ENCODE measurements at places on chromosomes 11 and 22.

GRCh38 chr11:12238420-12238819, 128.0 kb downstream of the MICAL2 start:
- DNase-seq, result no peak

- no peak for DNase-seq
Observed at GRCh38 chr22:27011133-27011532, 353.7 kb downstream of the MIAT start.

- DNase-seq, result no peak
Observed at GRCh38 chr22:35065183-35065582, 775 bp upstream of the ISX start.

DNA sequence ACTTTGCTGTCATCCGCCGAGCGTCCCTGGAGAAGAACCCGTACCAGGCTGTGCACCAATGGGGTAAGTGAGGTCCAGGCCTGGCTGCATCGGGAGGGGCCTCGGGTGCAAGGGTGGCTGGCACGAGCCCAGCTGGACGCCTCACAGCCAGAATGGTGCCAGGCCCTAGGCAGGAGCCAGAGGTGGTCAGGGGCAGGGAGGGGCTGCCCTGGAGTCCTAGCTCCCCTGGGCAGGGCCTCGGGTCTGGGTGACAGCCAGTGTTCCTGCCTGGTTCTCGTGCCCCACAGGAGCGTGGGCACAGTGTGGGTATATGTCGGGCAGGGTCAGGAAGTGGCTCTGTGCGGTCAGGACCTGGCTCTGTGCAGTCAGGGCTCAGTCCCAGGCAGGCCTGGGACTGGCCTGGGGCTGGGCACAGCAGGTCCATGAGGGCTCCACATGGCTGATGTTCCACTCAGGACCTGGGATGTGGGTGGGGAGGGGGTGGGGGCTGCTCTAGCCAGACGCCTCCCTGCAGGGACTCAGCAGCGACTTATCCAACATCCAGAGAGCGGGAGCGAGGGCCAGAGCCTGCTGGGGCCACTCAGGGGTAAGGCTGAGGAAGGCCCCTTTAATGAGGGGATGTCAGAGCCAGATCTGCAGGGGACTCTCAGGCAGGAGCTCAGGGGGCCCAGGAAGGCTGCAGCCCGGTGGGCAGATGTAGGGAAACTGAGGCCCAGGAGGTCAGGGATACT, 1.2 kb downstream of the TSPAN32 start:
- DNase-seq, result peak; percentile 37

DNA sequence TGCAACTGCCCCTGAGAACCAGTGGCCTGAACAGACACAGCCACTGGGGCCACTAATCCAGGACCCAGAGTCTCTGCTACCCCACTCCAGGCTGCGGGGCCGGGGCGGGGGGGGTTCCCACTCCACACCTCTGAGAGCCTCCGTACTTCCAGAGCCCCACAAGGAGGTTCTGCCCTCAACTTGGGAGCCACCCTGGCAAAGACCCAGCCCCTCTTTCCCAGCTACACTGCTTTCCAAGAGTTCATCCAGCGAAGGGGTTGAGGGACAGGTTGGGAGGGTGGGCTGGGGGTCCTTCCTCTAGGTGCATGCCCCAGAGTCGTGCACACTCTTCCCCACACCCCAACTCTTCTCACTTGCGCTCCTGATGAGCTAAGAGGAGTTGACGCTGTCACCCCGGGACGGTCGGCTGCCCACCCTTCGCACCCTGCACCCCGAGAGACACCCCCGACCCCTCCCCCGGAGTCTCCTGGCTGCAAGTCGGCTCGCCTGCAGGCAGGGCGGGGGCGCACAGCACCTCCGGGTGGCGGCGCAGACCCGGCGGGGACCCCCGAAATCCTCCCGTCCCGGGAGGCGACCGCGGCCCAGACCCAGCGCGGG, 531 bp downstream of the RAB3IL1 start:
- DNase-seq, result no peak

DNA sequence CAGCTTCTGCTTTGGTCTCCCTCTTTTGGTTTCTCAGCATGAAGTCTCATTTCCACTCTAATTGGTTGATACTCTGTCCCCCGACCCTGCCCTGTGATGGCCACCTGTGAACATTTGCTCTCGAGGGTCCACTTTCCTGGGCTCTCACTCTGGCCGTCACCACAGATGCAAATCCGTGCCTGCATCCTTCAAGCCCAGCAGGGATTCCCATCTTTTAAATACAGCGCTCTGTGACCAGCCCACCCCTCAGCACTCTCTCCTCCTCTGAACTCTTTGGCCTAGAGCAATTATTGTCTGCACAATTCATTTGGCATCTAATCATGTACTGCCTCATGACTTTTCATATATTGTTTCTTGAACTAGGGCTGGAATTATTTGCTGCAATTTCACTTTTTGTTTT, 26.0 kb downstream of the PKNOX2 start:
- no peak for DNase-seq

DNA sequence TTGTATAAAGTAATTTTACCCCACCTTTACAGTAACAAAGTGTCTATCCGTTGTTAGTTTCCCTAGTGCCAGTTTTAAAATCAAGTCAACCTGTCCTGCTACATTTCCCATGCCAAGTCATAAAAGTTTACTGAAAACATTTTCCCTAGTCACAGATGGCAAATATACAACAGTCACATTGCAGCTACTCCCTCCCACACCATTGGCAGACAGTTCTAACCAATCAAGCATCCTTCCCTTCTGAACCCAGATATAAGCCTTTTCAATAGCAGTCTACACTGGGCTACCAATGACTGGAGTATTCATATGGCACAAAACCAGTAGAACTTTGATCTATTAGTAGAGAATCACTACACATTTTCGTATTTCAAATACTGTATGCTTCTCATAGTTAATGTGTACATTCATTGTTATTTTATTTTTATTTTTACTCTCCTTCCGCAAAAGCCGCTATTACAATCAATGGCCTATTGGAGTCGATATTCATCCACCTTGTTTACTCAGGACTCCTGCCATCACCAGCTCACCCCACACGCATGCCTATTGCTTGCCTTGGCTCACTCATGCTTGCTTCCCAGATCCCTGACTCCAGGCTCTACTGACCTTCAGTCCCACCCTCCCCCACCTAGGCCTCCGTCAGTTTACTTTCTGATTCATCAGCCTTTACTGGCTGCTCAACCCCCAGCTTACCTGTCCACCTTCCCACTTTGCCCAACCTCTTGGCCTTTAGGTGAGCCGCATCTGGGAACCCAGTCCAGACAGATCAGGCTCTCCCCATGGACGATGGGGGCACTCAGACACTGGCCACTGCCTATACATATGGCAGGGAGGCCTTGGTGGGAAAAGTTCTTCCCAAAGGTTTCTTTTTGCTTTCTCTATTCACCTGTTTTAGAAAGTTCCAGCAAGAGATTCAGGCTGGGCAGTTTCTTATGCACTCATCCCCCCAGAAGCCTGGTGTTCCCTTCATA, 408.4 kb downstream of the SOX6 start:
- no peak for DNase-seq

DNA sequence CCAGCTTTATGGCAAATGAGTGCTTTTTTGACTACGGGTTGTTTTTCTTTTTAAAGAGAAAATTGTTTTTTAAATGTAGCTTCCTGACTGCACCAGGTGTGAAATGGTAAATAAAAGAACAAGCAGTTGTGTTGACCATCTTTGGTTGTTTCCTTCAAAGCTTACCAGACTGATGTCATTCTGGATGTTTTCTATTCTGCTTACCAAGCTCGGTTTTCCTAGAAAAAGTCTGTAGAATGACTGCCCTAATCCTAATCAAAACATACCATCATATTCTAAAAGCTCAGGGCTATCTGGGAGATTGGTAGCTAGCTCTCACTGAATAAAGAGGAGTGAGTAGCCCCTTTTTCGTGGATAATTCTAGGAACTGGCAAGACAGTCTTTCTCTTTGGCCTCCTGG, 77.7 kb downstream of the GAB2 start:
- no peak for DNase-seq

DNA sequence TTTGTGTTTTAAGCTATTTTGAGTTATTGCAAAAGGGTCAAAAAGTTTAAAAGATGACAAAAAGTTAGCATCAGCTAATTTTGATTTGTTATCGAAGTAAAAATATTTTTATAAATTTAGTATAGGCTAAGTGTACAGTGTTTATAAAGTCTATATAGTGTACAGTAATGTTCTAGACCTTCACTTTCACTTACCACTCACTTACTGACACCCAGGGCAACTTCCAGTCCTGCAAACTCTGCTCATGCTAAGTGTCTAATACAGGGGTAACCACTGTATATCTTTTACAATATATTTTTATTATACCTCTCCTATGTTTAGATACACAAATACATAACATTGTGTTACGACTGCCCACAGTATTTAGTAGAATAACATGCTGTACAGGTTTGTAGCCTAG, 59.7 kb downstream of the PDGFD start:
- DNase-seq, result no peak

GRCh38 chr22:50470491-50470890, 4.3 kb downstream of the SBF1 start:
- DNase-seq, result no peak

DNA sequence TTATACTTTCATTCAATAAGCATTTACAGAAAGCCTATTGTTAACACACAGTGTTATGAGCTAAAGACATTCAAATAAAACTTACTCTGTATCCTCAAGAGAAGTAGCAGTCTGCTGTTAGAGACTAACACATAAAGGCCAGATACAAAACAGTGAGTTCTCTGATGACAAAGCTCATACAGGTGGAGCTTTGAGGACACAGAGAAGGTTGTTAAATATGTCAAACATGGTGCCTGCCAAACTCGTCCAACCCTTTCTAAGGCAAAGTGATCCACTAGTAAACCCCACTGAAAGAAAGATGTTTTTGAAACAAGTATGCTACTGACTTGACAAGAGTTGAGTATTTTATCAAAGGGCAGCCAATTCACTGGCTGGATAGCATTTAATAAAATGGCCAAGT, 70.1 kb downstream of the C2CD3 start:
- DNase-seq, result no peak

DNA sequence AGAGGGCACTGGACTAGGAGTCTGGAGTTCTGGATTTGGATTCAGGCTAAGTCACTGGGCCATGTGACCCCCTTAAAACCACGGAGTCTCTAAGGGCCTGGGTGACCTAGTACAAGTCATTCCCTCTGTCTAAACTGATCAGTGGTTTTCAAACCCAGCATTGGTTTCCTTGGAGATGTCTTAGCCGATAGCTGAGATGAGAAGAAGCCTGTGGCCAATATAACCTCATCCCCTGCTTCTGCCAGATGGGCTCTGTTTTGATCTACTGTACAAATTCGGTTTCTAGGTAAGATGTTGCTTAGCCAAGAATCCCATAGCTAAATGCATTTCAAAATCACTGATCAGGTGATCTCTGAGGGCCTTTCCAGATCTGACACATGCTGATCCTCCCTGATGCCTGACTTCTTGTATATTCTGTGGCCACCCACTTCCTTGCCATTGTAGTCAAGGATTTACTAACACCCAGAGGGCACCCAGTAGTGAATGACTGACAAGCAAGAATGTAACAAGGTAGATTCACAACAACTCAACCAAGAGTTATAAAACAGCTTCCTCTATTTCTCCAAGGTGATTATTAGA, 53.1 kb downstream of the GALNT18 start:
- no peak for DNase-seq

GRCh38 chr22:20423906-20424551, 13.6 kb downstream of the SCARF2 start:
- DNase-seq, result peak; percentile 48

- DNase-seq, result no peak
Observed at GRCh38 chr22:32951807-32952153, 106.4 kb downstream of the SYN3 start.

GRCh38 chr11:130071211-130071712, 1.6 kb downstream of the APLP2 start:
- peak; percentile 44 for DNase-seq

- DNase-seq, result no peak
Observed at GRCh38 chr11:11756718-11757117, 85.1 kb upstream of the USP47 start.

DNA sequence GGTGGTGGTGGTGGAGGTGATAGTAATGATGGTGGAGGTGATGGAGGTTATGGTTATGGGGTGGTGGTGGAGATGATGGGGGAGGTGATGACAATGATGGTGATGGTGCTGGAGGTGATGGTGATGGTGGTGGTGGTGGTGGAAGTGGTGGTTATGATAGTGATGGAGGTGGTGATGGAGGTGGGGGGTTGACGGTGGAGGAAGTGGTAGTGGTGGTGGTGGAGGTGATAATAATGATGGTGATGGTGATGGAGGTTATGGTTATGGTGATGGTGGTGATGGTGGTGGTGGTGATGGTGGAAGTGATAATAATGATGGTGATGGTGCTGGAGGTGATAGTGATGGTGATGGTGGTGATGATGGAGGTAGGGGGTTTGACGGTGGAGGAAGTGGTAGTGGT, 16.9 kb upstream of the WNT7B start:
- no peak for DNase-seq

GRCh38 chr11:93000511-93001476, 31.3 kb downstream of the MTNR1B start:
- DNase-seq, result no peak

DNA sequence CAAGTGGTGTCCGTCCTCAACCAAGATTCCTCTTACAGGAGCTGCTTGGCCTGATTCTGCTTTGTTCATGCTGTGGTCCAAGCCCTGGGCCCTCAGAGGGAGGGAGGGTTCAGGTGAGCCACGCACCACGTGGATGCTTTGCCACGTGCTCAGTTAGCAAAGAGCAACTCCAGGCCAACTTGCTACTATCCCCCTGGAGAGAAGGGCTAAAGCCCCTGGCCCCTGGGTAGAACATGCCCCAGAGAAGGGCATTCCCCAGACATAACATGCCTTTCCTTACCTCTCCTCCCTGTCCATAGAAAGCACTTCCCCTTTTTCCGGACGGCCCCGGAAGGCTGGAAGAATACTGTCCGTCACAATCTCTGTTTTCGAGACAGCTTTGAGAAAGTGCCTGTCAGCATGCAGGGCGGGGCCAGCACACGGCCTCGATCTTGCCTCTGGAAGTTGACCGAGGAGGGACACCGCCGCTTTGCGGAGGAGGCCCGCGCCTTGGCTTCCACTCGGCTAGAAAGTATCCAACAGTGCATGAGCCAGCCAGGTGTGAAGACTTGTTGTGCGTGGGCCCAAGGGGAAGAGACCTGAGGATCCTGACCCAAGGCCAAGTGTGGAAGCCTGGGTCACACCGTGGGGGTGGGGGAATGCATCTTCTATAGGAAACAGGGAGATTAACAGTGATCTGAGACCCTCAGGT, 8.8 kb downstream of the FOXR1 start:
- DNase-seq, result peak; percentile 46

GRCh38 chr11:82858133-82858532, 42.1 kb downstream of the PRCP start:
- no peak for DNase-seq

GRCh38 chr11:116500947-116501602, 271.7 kb downstream of the BUD13 start:
- DNase-seq, result no peak

- DNase-seq, result no peak
Observed at GRCh38 chr22:50548040-50548920, 2.6 kb downstream of the KLHDC7B start.

DNA sequence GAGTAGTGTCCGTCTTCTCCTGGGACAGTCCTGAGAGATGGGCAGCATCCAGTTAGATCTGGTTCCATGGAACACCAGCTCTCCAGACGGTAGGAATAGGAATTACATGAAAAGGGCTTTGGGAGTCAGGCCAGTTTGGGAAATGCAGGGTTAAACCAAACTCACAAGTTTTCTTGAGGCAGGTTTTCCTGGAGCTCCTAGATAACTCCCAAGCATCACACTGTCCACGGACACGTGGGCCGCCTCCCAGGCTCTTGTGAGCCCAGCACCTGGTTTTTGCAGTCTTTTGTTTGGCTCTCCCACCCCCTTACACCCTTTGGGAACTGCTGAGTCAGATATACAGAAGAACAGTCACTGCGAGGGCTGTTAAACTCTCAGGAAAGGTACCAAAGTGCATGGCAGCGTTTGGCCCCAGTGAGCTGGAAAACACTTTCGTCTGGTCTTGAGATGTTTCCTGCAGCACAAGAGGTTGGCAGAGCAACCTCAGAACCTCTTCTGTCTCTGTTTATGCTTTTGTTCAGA, 90.0 kb downstream of the BCR start:
- peak; percentile 19 for DNase-seq
